ENCODE measurements at places on chromosomes 5 and 9. TPM values are rescaled to one million over a fixed set of nuclear protein-coding genes. Genes with fewer than 3 reads are reported as not detected.
A peak's percentile ranks its signal among the peaks of the same experiment; 100 is the strongest.

Gene ARHGAP26
- total RNA-seq: 25.5 TPM

Gene KCNT1
- not detected for total RNA-seq

Gene TNFSF8
- total RNA-seq: not detected

Gene DMRT2
- total RNA-seq: not detected

Gene HBEGF
- 12.0 TPM for total RNA-seq

Gene PROB1
- total RNA-seq: 1.0 TPM

- DNase-seq: no peak
Measured at GRCh38 chr5:3818624-3819023, 223.0 kb downstream of the IRX1 start.

DNA sequence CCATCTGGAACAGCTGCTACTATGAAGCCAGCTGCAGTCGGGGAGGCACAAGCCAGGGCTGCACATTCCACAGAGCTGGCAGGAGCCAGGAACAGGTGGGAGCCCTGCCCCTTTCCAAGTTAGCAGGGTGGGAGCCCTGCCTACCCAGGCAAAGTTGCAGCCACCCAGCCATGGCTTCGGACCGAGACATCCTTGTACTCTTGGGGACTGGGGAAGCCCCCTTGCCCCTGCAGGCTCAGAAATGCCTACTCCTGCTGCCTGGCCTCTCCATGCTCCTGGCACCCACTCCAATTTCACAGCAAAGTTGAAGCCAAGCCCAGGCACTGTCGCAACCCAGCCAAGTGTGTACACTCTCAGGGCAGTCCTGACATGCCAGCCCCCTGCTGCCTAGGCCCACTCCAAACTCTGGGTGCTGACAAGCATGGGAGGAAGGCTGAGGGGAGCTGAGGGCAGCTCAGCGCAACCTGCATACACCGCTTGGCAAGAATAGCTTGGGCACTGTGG, 165.1 kb downstream of the RNF180 start:
- DNase-seq: no peak

GRCh38 chr5:79691007-79691406, 1.4 kb downstream of the CMYA5 start:
- no peak for DNase-seq

DNA sequence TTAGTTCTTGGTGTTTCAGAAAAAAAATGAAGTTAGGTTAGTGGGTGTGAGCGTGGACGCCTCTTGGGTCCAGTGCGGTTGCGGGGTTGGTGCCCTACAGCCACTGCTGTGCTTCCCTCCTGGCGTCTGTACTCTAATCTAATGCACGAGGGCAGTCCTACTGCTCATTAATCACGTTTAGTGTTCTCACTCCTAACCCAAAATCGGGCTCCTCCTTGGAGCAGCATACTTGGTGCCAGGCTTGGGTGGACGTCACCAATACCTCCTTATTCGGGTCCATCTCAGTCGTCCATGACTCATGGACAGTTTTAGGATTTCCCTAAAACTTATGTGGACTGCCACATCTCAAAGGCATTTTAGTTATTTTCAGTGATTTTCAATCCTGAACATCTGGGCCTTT, 41.6 kb downstream of the TRIO start:
- DNase-seq: no peak

GRCh38 chr9:94156348-94157049, 72.2 kb downstream of the PTPDC1 start:
- DNase-seq: no peak

GRCh38 chr9:115195912-115196311, 78.0 kb upstream of the TNC start:
- no peak for DNase-seq

DNA sequence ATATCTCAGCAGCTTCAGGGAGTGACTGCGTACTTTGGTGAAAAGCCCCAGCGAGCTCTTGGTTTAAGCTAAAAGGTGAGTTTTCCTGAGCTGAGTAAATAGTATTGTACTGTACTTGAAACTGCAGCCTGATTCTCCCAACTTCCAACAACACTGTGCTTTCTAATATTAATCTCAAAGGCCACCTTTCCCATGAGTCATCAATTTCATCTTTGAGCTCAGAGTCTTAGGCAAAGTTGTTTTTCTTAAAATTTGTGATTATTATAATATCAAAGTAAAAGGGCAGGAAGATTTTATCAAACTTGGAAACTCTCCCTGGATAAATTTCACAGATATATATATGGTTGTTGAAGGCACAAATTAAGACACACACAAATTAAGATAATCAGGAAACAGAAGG, 51.0 kb downstream of the TRPC7 start:
- no peak for DNase-seq

DNA sequence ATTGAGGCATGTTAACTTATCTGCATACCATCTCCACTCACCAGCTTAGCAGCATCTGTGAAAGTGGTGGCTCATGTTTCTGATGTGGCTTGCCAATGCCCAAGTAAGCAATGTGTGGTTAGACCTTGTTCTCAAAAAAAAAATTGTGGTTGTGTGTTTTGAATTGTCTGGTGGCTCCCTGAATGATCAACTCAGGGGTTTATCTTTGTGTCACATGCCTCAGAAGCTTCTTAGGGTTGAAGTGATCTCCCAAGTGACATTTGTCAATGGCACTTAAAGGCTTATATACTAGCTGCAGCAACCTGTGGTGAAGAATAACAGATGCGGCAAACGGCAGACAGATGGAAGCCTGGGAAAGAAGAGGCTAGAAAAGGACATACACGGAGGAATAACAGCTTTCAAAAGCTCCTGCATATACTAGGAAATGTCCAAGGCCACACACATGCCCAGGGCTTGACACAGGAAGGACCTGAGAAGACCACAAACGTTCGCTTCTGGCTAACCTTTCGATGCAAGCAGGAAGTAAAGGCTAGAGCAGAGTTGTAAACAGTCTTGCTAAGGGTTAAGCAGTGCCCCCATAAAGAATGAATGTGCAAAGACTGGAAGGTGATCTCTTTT, 42.2 kb upstream of the FSD1L start:
- DNase-seq: no peak

DNA sequence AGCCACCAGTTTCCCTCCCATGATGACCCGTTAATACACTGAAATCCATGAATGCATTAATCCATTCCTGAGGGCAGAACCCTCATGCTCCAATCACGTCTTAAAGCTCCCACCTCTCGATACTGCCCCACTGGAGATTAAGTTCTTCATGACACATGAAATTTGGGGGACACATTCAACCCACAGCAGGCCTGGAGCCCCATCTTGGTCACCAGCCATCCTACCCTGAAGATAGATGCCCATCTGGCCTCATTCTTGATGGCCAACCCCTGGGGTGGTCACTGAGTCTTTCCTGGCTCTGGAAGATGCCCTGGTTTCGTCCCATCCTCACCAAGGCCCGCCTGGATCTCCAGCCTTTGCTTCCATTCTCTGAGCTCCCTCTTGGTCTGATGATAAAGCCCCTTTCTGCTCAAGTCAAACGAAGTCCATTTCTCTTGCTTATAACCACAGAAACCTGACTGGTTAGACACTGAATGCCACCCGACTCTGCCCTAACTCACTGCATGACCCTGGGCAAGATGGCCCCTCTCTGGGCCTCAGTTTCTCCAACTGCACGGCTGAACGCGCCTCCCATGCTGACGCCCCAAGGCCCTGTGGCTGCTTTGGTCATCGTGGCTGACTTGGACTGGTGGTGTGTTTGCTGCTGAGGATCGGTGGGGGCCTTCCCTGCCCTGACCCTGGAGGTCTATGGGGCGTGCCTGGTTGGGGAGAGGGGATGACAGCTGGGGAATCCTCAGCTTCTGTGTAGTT, 138.4 kb upstream of the IER5L start:
- no peak for DNase-seq

DNA sequence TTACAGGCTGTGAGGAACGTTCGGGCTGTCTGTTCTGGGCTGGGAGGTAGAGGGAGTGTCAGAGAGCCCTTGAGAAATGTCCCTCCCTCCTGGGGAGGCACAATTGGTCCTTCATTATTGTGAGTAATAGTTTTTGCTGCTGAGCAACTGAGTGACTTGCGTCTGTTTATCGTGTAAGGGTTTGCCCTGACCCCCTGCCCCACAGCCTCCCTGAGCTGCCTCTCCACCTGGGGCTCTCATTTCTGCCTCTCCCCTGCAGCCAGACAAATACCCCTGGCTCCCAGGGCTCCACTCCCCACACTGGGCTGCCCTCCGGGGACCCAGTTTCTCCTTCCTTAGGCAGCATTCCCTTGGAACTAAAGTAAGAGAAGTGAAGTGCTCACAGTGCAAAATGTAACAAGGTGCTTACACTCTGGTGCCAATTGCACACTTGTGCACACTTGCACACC, 174.9 kb upstream of the MVB12B start:
- DNase-seq: peak; percentile 32

DNA sequence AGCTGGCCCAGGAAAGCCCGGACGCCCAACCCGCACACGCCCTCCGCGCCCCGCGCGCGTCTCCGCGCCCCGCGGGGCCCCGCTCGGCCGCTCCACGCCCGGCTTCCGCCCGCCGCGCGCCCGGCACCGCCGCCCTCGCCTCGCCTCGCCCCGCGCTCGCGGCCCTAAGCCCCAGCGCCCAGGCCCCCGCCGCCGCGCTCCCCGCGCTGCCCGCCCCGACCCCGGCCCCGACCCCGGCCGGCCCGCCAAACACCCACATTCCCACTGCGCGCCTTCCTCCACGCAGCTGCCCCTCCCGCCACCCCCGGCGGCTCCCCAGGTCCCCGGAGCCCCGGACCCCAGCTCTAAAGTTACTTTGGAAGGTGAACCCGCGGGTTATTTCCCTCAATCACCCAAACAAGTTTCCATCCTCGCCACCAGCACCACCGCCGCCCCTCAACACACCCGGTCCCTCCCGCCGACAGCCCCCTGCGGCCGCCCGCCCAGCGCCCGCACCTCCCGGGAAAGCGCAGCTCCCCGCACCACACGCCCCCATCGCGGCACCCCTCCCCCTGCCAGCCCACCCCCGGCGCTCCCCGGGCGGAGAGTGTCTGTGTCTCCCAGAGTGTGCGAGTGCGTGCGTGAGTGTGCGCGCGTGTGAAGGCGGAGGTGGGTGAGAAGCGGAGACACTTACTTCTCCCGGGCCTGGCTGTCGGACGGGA, 439 bp downstream of the SSBP2 start:
- DNase-seq: no peak

- DNase-seq: peak; percentile 7
Measured at GRCh38 chr9:14479163-14479560, 165.2 kb upstream of the NFIB start.

GRCh38 chr5:73903169-73903568, 277.2 kb downstream of the ARHGEF28 start:
- DNase-seq: no peak

- DNase-seq: no peak
Measured at GRCh38 chr5:38023799-38024198, 184.0 kb upstream of the GDNF start.

DNA sequence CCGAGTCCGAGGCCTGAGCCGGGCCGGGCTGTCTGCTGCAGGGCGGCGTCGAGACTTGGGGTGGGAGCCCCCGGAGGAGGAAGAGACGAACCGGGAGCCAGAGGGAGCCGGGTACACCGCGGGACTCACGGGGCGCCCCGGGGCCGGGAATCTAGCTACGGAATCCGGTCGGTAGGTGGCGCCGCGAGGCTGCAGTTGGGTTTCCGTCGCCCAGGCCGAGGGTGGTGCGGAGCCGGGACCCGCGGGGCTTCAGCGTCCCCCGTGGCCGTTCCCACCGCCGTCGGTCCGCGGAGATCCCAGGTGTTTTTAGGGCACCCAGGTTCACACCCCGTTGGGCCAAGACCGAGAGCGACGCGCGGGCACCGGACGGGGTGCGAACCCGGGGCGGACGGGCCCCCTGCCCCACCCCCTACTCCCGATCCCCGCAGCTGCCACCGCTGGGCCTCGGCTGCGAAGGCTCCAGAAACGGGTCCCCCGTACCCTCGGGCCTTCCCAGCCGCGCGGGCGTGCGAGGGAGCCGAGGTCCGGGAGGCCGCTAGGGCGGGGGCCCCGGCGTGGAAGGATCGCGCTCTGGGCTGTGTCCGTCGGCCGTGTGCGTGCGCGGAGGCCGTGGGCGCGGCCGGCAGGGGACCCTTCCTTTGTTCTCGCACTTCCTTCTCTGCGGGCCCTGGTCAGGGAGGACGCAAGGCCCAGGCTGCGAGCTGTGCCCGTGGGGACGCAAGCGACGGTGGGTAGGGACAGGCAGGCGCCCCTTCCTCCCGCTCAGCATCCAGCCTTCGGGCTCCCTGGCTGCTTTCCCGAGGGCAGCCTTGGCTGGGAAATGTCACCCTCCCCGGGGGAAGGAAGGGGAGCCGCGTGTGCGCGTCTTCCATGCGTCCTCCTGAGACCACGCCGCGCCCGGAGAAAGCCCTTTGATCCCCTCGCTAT, 146.6 kb downstream of the GAPVD1 start:
- peak; percentile 86 for DNase-seq

GRCh38 chr9:87711857-87712800, 13.8 kb upstream of the CTSL start:
- DNase-seq: peak; percentile 44

- peak; percentile 10 for DNase-seq
Measured at GRCh38 chr5:140075371-140075770, 32.3 kb upstream of the NRG2 start.

DNA sequence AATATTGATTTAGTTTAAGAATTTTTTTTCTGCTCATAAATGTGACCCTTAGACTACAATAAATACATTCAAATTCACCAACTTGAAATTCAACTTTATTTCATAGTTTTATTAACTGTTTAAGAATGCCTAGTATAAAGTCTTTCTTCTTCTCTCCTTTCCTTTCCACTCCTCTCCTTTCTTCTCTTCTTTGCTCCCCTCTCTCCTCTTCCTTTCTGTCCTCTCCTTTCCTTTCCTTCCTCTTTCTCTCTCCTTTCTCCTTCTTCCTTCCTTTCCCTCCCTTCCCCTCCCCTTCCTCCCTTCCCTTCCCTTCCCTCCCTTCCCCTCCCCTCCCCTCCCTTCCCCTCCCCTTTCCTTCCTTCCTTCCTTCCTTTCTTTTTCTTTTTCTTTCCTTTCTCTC, 150.6 kb downstream of the FER start:
- no peak for DNase-seq

GRCh38 chr5:355958-356357, 34.4 kb downstream of the AHRR start:
- no peak for DNase-seq

DNA sequence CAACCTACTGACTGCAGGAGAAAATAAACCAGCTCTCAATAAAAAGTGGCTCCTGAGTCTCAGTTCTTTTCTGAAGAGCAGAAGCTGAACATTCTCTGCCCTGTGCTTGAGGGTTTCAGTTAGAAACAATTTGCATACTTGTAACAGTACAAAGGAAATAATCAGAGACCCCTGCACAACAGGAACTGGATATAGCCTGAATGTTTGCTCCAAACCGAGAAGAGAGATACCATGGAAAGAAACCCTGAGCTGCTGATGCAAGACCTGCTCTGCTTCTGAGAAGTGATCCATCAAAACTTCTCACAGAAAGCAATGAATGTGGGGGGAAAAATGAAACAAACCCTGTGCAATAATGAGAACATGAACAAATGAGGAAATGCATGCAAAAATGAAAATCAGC, 592.9 kb downstream of the SEMA5A start:
- no peak for DNase-seq

- DNase-seq: no peak
Measured at GRCh38 chr9:27351438-27351837, 54.5 kb upstream of the EQTN start.

DNA sequence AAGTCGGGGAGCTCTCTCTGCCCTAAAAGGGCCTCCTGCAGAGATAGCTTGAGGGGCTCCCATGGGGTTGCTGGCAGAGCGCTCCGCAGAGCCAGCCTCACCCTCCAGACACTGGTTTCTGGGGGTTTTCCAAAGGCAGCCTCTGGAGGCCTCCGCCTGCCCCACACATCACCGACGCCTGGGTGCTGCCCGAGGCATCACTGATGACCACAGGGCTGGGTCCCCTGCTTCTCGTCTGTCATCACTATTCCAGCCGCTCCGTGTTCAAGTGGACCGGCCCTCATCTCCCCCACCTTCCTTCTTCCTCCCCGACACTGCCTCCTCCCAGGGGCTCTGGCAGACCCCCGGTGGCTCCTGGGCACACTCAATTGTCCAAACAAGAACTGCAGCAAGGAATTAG, 64.1 kb upstream of the IRX4 start:
- DNase-seq: no peak
